ENCODE measurements at places on chromosomes 2 and 18.

DNA sequence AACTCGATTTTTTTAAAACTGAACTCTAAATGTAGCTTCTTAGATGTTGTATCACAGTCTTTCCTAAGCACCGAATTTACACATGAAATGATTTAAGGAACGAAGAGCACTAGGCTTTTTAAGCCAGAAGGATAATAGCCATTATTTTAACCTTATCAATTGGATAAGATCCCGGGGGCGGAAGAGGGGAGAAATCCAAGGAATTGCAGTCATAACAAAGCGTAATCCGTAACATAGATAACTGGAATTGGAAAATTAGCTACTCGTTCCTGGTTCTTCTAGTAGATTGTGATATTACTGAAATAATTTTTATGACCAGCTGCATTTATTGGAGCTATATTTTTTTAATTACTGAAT is 988 bp upstream of the KANSL1L start:
- DNase-seq: no peak

- DNase-seq: no peak
These were observed 58.1 kb upstream of the RNU4ATAC start for GRCh38 chr2:121472470-121472993.

DNA sequence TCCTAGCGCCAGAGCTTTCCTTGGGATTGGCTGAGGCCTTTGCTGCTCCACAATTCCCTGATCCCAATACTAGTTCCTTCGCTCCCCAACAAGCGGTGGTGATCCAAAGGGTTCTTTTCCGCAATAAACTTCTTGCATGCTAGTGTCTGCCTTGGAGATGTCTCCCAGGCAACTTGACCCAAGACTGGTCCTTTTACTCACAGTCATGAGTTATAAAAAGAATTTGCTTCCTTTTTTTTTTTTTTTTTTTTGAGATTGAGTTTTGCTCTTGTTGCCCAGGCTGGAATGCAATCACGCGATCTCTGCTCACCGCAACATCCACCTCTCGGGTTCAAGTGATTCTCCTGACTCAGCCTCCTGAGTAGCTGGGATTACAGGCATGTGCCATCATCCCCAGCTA is 89.8 kb upstream of the SP3 start:
- no peak for DNase-seq

DNA sequence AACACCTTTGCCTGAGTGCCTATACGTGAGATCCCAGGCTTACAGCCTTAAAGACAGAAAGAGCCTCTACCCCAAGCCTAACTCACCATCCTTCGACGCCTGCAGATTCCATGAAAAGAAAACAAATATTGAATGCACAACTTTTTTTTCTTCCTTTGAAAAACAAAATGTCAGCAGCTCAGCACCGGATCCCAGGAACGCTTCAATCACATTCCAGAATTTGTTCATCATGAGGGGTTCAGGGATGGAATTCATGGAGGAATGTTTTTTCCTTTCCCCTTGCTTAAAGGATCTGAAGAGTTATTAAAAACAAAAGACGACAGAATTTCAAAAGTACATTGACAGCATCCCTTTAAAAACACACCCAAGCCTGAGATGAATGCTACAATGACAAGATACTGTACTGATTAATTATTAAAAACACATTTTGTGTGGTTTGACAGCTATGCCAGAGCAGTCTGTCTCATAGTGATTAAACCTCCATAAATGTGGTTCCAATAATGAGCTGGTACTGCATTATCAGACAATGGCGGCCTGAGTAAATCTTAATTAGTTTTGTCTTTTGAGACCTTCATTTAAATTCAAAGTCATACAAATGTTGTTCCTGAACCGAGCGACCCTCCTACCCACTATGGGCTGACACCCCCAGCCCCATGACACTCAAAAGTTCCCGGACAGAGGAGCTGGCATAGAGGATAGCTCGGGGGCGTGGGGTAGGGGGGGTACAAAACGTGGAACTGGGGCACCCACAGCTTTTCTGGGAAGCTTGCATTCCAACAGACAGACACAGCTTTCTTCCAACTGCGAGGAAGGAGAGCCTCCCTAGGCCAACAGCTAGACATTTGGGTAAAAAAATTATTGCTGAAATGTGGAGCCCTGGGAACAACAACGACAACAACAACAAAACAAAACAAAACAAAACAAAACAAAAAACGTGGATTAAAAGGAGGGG is 227.5 kb downstream of the TTC32 start:
- DNase-seq: no peak

GRCh38 chr2:231640241-231640640 is 47.6 kb downstream of the TEX44 start:
- DNase-seq: no peak

DNA sequence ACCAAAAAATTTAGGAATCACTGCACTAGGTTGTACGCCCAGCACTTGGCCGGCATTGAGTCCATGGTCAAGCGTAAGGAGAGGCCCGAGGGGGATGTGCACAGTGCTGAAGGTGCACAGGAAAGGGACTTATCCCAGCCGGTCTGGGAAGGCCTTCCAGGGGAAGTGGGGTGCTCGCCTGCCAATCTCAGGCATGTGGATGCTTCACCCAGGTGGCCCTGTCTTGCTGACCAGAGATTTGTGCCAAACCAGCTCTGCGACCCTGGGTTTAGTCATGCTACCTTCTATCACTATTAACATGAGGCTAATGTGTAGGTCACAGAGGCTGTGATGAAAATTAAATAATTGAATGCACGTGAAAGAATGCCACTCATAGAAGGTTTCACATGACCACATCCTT is 1.7 kb upstream of the ITM2C start:
- DNase-seq: no peak

- no peak for DNase-seq
These were observed 373.9 kb downstream of the DSEL start for GRCh38 chr18:67142604-67143003.

DNA sequence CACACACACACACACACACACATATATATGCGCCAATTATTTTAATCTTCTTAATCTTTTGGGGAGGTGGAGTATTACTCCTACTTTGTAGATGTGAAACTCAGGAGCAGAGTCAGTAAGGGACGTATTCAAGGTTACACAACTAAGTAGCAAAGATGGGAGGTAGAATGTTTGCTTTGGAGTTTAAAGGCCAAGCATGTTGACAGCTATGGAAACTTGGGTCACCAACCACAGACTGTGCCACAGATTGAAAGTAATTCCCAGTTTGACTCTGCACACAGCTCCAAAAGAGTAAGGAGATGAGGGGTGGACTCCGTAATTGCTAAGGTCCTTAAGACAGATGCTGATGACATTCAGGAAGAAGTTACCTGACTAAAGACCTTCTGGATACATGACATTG is 124.8 kb upstream of the ITGB6 start:
- DNase-seq: no peak

DNA sequence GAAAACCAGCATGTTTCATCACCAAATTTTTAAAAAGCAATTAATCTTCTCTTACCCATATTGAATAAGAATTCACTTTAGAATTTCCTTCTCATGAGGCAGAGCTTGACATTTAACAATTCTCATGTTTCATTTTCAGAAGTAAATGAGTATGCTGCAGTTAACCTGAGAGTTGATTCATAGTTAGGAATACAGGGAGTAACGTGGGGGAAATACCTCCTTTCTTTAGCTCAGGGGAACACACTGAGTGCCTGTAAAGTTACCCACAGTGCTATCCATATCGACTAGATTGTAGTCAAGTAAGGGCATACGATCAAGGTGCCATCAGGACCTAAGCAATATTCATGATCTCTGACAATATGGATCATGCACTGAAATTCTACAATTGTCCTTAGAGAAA is 38.9 kb upstream of the ATIC start:
- DNase-seq: no peak

- no peak for DNase-seq
These were observed 187.1 kb upstream of the HAAO start for GRCh38 chr2:42979416-42979869.

DNA sequence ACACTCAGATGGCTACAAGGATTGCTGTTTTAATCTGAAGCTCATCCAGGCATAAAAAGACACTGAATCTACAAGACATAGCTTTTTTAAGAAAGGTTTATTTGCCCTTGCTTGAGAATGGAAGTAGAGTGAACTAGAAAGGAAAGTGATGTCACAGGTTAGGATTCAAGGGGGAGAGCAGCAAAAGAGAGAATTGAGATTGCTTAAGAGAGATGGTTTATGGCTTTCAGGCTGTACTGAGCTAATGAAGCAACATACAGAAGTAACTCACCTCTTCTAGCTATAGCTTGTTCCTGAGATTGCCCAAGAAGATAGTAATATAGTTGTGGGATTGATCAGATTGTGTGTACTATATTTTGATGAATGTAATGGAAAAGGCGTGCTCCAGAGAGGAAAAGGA is 26.1 kb upstream of the ACVR2A start:
- DNase-seq: no peak

GRCh38 chr18:59189746-59190145 is 30.2 kb upstream of the GRP start:
- no peak for DNase-seq

DNA sequence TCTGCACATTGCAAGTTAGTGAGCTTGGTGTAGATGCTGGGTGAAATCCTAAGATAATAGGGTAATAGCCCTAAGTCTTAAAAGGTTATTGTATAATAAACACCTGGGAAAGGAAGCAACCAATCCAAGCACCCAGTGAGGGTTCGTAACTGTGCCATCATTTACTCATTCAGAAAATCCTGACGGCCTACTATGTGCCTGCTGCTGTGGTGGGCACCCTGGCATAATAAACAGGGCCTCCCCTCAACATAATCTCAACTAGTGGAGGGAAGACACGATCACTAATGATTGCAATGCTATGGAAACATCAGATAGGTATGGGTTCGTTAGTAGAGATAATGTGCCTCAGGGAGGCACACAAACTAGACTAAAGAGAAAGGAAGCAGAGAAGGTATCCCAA is 48.9 kb upstream of the CCDC85A start:
- no peak for DNase-seq

DNA sequence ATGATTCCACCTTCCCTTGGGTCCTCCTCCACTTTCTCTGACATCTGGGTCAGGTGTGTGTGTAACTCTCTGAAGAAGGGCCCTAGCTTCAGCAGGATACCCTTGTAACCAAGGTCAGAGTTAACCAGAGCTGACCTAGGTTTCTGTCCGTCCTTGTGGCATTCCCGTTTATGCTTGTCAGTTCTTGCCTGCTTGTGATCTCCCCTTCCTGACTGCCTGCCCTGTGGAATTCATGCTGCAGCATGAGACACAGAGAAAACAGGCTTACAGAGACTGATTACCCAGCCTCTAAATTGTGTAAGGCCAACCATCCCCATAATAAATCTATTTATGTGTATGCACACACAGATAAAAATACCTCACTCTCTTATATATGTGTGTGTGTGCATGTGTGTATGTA is 22.8 kb downstream of the NXPH2 start:
- no peak for DNase-seq

DNA sequence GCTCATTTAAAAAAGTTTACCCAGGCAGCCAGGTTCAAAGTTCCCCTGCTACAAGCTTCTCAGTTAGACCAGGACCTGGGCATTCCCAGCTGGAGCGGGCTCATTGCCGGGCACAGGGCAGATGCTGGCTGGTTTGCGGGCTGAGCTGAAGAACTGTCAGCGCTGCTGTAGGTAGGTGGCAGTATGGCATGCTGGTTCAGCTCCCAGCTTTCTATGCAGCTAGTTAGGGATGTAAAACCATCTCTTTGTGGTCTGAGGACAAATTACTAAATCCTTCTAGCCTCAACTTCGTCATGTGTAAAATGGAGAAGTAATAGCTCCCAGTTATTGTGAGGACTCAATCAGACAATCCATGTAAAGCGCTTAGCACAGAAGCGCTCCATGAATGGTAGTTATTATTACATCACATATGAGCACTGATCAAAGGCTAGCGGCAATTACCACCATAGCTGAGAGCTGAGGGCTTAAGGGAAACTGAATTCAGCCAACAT is 2.4 kb upstream of the LDLRAD4 start:
- DNase-seq: peak; percentile 16

- no peak for DNase-seq
These were observed 26.2 kb downstream of the FAM210A start for GRCh38 chr18:13700153-13700552.

DNA sequence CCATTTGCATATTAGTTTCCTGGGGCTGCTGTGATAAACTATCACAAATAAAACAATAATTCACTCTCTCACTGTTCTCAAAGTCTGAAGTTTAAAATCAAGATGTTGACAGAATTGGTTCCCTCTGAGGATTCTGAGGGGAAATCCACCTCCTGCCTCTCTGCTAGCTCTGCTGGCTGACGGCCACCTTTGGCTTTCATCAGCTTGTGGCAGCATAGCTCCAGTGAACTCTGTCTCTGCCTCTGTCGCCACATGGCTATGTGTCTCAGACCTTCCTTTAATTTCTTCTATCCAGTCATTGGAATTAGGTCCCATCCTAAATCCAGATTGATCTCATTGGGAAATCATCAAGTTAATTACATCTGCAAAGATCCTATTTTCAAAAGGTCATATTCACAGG is 38.9 kb upstream of the TRIM43 start:
- DNase-seq: no peak

DNA sequence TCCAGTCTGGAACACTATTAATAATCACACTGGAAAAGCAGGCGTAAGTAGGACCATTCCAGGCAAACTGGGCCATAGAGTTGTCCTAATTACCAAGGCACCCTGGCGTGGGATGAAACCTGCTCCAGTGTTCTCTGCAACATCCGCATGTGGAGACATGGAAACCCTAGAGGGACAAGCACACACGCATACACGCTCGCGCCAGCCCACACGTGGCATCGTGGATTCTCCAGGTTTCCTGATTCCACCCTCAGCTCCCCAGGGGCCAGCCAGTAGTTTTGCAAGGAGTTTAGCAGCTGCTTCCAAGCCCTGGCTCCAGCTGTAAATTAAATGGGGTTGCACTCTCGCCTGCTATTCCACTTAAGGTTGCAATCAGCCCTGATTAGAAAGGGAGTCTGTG is 127.7 kb downstream of the DYSF start:
- DNase-seq: no peak

- DNase-seq: peak; percentile 51
These were observed at the start of gene SCN9A for GRCh38 chr2:166375736-166376487. Gene SCN9A, minus strand, starts transcription at chr2:166375944. Its CDS starts 64,188 bp downstream, at chr2:166311756.

- no peak for DNase-seq
These were observed 168.0 kb downstream of the ASXL3 start for GRCh38 chr18:33745871-33746545.

DNA sequence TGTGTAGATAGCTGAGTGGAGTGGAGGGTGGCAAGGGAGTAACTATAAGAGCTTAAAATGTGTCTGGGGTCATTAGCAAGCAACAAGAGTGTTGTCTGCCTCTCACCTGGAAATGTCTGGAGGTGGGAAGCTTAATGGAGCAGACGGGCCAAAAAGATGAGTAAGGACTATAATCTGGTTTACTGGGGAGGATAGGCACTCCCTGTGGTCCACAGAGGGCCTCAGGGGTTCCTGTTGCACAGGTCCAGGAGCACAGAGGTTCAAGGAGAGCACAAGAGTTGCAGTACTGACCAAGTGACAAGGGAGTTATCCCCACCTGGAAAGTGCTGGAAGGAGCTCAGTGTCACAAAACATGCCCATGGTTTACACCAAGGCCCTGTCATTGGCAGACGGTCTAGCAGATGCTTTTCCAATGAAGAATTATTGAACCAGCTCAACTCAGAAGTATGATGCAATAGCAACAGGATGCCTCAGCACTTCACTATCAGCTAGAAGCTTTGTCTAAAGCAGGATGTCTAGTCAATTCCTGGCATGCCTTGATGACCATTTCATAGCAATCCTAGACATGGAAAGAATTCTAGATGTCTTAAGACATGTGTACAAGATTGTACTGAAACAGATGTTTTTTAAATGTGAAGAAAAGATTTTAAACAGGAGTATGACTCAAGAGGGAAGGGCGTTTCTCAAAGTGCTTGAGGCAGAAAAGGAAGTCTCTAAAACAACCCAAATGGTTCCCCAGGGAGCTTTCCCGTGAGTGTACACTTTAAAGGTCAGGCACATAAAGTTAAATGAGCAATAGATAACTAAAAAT is 62.9 kb upstream of the SERPINE2 start:
- DNase-seq: no peak

Data from RCC 7860 (cell line).